ENCODE measurements at places on chromosomes 2 and 18.

DNA sequence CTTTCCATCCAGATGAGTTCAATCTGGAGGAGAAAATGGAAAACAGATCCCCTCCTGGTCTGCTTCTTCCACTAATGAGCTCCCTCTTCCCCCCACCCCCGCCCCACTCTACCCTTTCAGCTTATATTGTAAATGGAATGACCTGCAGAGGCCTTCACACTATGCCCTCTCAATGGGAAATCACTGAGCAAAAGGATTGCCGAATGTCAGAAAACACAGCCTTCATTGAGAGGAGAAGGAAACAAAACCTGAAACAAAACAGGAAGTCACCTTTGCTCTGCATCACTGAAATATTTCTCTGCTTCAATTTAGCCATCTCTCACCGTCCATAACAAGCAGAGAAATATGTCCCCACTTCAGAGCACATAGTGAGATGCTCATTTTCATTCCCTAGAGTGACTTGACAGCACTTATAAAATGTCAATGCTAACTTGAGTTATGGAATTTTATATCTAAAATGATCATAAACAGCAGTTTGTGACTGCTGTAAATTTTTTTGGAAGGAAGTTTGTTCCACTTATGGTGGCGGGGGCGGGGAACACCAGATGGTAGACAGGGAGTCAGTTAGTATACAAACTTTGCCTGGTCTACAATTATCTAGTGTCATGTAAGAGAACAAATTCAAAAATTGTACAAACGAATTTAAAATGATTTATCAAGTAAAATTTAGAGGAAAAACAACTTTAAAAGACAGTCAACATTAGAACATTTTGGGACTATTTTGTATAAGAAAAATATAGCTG, 1.8 kb upstream of the FRZB start:
- no peak for DNase-seq

DNA sequence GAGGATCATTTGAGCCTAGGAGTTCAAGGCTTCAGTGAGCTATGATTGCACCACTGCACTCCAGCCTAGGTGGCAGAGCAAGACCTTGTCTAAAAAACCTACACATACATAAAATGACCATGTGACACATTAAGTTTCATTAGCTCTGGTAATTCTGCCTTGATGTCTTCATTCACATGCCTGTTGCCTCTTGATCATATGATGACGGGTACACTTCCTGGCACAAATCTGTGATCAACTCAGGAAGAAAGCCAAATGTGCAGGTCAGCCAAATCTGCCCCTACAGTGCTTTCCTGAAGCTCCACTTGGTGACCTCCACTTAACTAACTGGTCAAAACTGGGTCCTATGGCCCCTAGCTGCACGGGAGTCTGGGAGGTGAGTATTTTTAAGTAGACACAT, 54.4 kb upstream of the B3GNT7 start:
- no peak for DNase-seq

DNA sequence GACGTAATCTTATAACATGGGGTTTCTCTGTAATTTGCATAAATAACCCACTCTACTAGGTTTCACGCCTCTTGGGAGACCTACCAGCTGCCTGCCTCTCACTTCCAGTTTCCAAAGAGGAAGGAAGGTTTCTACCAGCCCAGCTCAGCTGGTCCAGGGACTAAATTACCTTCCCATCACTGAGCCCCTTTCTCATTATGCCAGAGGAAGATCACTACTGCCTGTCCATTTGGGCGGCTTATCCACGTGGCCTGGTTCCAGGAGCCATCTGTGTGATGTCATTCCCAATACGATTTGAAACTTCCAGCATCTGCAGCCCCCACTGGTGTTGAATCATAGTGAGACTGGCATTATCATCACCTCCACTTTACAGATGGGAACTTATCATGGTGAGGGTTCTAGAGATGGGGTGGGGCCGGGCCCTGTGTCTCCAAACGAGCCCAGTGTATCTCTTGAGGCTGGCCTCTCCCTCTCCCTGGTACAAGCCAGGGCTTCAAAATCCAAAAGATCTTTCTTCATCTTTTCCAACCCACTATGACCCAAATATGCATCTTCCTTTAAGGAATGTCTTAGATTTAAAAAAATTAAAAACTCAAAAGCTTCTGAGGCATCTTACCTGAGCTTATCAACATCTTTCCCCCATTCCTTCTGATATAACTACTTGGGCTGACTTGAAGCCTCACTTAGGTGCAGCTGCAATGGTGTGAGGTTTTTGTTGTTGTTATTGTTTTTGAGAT, 140.8 kb downstream of the DDX1 start:
- no peak for DNase-seq

DNA sequence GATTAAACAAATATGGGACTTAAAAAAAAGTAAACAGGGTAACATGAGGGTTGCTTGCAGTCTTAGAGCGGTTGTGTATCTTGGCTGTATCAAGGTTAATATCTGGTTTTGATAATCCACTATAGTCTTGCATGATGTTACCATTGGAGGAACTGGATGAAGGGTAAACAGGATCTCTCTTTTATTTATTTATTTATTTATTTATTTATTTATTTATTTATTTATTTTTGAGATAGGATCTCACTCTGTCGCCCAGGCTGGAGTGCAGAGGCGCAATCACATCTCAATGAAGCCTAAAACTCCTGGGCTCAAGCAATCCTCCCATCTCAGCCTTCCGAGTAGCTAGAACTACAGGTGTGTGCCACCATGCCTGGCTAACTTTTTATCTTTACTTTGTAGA, 42.9 kb upstream of the FAM124B start:
- no peak for DNase-seq

DNA sequence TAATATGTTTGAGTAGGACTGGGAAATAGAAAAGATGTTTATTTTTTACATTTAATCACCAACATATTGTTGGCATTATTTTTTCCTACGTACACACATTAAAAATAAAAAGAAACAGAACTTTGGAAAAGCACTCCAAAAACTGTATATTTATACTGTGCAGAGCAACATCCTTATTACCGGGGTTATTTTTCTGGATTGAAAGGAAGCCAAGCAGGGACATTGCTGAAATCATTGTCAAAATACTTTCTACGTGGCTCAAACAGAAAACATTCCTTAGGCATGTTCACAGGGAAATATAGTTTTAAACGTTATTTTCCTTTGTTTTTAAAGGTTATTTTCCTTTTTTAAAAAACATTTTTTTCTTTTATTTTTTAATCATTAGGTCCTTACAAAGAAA, 315.0 kb upstream of the SMIM21 start:
- DNase-seq, result no peak

GRCh38 chr2:55109219-55109891, 59.1 kb upstream of the RTN4 start:
- DNase-seq, result no peak

- no peak for DNase-seq
These were observed 11.3 kb upstream of the RPL31 start for GRCh38 chr2:100990650-100991403.

DNA sequence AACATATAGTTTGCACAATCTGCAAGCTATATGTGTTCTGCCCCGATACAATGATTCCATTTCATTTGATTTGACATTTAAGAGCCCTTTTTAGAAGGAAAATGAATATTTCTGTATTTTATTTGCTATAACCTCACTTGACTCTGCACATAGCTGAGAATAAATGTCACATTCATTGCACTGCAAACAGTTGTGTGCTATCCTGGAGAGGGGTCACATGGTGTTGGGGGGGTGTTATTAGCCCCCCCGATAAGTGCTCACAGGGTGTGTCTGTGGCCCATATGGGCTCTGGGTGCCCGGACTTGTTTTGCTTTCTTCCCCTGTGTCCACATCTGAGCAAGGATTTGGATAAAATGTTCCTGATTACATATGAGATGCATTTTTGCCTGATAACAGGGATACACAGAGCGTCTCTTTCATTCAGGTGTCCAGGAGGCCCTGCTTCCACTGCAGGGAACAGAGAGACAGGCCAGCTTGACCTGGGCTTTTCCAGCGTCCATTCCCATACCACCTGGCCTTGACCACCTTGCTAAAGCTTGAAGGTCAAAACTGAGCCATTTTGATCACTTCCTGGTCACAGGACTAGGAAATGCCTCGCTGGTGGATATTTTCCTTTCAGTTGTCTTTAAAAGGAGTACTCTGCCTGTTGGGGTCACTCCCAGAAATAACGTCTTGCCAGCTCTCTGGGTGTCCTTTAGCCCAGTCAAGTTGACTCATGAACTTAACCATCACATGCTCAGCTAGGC, 38.4 kb upstream of the ID2 start:
- no peak for DNase-seq

Data from mesothelial cell of epicardium (in vitro differentiated cells).